NCI-H1092 (cell line): ENCODE measurements at places on chromosomes 16 and 17.

- DNase-seq = peak; percentile 25
Measured at GRCh38 chr17:57566721-57567120, 178.4 kb downstream of the CCDC182 start.

DNA sequence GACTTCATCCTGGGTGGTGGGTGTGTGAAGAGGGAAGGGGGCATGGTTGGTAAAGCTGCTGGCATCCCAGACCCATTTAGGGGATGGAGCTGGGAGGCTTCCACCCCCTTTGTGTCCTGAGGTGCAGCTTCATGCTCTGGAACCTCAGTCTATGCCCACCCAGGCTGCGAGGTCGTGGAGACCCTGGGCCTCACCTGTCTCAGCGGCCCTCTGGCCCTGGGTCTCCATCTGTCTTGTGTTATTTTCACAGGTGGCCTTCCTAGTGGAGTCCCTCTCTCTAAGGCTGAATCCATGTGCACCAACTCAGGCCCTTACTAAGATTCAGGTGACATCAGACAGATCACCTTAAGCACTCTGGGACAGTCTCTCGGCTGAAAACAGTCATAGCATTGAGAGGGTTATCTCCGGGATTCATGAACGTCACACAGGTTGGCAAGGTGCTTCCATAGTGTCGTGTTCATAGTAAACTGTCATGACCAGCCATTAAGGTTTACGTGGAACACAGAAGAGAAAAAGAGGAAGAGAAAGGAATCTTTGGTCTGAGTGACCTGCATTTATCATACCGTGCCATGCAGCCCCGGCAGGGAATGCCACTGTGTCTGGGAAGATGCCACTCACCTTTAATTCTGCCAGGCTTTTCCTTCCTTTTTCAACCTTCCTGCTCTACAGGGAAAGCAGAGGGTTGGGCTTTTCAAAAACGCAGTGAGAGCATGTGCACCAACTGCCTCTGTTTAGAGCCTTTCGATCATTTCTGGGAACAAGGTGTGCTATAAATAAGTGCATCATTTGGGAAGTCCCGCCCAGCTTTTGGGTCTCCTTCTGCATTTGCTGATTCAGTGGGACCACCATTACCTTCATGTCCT is 4.5 kb upstream of the FOXL1 start:
- DNase-seq = no peak

GRCh38 chr16:83098536-83098935 is 471.8 kb downstream of the CDH13 start:
- no peak for DNase-seq

DNA sequence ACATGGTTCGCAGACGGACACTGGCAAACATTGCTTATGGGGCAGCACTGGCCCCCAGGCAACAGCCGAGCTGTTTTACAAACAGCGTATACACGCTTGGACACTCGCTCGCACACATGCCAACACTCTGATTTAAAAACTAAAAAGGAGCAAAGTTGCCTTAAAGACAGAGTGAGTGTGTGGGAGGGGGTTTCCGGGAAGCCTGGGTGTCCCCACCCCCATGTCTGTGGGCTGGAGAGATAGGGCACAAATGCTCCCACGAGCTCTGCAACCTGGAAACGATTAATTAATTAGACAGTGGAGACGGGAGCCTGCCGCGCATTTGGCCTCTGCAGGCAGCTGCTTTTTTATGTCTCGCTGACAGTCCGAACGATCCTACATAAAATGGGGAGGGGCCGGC is 107.9 kb upstream of the ZNF469 start:
- DNase-seq = no peak

DNA sequence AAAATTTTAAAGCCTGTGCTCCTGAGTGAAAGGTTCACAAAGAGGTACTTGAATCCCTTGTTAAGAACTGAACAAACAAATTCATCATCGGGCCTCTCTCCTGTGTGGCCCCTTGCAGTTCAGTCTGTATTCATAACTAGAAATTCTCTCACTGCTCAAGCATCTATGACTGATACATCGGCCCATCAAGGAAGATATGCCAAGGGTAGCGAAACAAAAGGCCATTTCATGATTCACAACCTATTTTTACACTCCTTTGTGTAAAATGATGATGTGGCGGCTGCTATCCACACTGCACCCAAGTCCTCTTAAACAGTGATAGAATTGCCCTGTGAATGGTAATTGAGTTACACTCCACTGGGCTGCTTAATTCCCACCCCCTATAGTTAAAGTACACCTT is 204.6 kb downstream of the STX8 start:
- DNase-seq = peak; percentile 49

GRCh38 chr17:44444735-44445105 is 55.3 kb upstream of the ITGA2B start:
- no peak for DNase-seq

- no peak for DNase-seq
Measured at GRCh38 chr16:890217-890616, 80.6 kb downstream of the LMF1 start.

- DNase-seq = no peak
Measured at GRCh38 chr16:79598063-79598347, 2.5 kb downstream of the MAF start.

GRCh38 chr17:45098869-45099616 is 33.3 kb downstream of the PLCD3 start:
- peak; percentile 73 for DNase-seq

DNA sequence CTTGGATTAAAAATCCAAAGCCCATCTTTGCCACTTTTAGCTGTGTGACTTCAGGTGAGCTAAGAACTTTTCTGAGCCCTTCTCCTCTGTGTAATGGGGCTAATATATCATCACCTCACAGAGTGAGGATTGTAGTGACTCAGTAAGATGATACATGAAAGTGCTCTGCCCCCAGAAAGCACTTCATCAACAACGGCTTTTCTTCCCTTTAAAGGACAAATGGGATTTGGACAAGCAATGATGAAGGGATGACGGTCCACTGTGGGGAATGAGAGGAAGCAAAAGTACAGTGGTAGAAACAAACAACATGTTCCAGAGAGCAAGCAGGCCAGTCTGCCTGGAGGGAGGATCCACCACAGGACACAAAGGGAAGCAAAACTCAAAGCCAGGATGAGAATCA is 14.3 kb upstream of the TMED6 start:
- DNase-seq = no peak

DNA sequence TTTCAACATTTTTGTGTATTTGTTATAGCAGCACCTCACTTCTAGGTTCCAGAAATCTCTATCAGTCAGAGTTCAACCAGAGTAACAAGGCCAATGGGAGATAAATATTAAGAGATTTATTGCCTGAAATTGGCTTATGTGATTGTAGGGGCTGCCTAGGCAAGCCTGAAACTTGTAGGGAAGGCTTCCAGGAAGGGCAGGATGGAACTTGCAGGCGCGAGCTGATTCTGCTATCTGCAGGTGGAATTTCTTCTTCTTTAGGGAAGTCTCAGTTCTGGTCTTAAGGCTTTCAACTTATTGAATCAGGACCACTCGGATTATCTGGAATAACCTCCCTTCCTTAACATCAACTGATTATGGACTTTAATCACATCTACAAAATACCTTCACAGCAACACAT is 199.5 kb upstream of the NLRP1 start:
- DNase-seq = no peak

- no peak for DNase-seq
Measured at GRCh38 chr16:29315046-29315445, 91.5 kb downstream of the NPIPB11 start.

- DNase-seq = no peak
Measured at GRCh38 chr17:82346342-82347300, 12.4 kb upstream of the TEX19 start.

GRCh38 chr17:79529661-79530081 is 81.2 kb downstream of the RBFOX3 start:
- DNase-seq = no peak

DNA sequence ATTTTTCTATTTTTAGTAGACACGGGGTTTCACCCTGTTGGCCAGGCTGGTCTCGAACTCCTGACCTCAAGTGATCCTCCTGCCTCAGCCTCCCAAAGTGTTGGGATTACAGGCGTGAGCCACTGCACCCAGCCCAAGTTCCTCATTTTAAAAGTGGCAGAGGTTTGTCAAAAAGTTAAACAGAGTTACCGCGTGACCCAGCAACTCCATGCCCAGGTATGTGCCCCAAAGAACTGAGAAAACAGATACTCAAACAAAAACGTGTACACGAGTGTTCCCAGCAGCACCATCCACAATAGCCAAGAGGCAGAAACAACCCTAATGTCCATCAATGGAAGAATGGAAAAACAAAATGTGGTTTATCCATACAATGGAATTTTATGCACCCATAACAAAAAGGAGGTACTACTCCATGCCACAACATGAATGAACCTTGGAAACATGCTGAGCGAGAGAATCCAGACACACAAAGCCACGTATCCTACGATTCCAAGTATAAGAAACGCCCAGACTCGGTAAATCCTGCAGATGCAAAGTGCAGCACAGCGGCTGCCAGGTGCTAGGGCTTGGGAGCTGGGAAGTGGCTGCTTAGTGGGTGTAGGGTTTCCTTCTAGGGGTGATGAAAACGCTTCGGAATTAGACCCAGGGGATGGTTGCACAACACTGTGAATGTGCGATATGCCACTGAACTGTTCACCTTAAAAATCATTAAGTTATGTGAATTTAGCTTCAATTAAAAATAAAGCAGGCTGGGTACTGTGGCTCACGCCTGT is 24.8 kb downstream of the ADCY9 start:
- peak; percentile 60 for DNase-seq

GRCh38 chr17:32349503-32349853 is 479 bp upstream of the ZNF207 start:
- no peak for DNase-seq

GRCh38 chr17:9131371-9131770 is 110.1 kb downstream of the NTN1 start:
- DNase-seq = no peak

DNA sequence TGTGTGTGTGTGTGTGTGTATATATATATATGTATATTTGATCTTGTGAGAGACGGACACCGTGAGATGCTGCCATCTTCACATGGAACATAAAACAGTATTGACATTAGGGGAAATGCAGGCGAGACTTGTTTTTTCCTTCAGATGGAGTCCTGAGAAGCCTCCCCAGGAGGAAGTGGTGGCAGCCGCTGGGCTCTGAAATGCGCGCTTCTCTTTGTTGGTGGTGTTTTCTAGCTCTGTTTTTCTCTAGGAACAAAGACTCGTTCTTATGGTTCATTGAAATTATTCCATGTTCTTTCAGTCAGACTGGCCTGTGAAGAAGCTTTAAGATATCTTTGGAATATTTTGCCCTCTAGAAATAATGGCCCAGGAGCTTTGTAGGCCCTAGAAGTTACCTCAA is 32.9 kb downstream of the SNX29 start:
- no peak for DNase-seq

GRCh38 chr17:82598256-82599119 is 49.8 kb downstream of the WDR45B start:
- DNase-seq = no peak

GRCh38 chr17:14826358-14826757 is 438.8 kb downstream of the PMP22 start:
- no peak for DNase-seq

DNA sequence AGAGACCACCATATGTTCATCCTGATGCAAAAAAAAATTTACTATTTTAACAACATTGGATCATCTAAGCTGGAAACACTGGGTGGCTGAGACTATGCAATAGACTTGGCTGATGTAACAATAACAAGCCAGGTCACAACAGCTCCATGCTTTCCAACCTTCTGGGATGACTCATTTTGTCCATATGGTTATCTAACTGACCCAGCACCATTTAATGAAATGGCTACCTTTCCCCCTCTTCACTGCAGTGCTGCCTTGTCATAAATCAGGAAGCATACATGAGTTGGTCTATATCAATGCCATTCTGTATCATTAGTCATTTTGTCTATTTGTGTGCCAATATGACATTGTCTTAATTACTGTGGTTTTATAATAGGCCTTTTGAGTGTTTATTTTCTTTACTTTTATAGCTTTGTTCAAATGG is 217.6 kb upstream of the KCNJ16 start:
- DNase-seq = no peak

DNA sequence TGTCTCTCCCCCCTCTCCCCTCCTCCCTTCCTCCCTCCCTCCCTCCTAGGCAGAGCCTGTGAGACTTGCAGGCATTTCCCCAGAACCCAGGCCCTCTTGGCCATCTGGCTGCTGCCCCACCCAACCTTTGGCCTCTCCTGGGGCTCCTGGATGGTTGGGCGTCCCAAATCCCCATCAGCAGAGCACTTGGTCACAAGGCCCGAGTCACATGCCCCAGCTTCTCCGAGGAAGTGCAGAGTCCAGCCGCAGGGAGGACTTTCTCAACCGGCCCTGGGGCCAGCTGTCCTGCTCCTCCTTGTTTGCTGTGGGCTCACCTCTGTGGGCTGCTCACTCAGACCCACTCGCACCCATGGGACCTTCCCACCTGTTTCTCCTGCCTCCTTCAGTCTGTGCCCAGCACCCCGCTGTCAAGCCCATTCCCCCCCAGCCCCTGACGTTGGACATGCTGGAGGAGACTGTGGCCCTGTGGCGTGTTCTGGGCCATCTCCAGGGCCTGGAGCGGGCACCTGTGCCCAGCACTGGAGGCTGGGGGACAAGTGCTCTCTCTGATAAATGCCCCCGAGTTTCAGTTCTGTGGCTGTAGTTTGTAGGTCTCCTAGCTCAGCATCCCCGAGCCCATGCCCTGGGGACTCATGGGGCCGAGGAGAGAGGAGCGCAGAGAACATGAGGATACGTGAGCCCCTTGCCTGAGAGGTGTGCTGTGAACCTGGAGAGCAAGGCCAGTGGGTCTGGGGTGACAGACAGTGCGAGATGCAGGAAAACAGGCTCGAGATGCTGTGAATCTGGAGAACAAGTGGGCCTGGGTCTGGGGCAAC is 42.3 kb upstream of the ZNF750 start:
- DNase-seq = no peak

- no peak for DNase-seq
Measured at GRCh38 chr16:59181821-59182420, 447.8 kb upstream of the GOT2 start.

GRCh38 chr16:62965831-62966230 is 929.6 kb upstream of the CDH8 start:
- no peak for DNase-seq

- peak; percentile 42 for DNase-seq
Measured at GRCh38 chr16:57485916-57486857, at the start of gene DOK4. TSS of gene DOK4 (minus strand) at chr16:57486493. CDS start at chr16:57479507, 6,986 bp downstream.

- DNase-seq = peak; percentile 75
Measured at GRCh38 chr16:57606847-57607501, 21.5 kb upstream of the ADGRG1 start.

- no peak for DNase-seq
Measured at GRCh38 chr17:50805486-50805885, 29.9 kb upstream of the WFIKKN2 start.

GRCh38 chr17:64130559-64131001 is 636 bp upstream of the ERN1 start:
- no peak for DNase-seq

- DNase-seq = no peak
Measured at GRCh38 chr17:49996495-49997300, 1.7 kb upstream of the DLX3 start.
